ENCODE measurements at places on chromosomes 6 and 20.
A peak's percentile ranks its signal among the peaks of the same experiment; 100 is the strongest.

DNA sequence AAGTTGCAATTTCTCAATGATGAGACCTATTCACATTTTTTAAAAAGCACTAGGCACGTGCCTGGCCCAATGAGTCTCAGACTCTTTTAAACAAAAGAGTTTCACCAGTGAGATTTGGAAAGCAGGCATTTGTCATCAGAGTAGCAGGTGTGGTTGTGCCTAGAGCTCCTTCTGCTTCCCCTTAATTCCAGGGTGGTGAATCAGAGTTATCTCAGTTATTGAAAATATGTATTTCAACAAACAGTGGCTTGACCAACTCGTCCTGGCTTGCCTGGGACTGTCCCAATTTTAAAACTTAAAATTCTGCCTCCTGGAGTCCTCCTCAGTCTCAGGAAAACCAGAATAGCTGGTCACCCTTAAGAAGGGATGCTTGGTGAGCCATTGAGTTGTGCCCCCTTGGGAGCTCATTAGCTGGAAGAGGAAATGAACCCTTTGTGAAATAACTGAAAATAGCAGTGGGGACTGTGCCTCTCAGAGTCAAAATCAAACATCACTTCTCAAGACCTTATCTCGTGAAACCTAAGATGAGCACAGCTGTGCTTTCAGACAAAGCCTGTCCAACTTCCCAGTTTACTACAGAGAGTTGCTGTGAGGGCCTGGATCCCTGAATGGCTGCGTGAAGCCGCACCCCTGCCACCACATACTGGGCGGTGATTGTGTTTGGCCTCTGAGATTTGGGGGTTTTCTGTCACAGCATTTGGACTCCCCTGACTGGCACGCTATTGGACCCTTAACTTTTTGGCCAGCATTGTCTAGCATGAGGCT is 116.3 kb downstream of the ANKRD60 start:
- peak; percentile 48 for DNase-seq

DNA sequence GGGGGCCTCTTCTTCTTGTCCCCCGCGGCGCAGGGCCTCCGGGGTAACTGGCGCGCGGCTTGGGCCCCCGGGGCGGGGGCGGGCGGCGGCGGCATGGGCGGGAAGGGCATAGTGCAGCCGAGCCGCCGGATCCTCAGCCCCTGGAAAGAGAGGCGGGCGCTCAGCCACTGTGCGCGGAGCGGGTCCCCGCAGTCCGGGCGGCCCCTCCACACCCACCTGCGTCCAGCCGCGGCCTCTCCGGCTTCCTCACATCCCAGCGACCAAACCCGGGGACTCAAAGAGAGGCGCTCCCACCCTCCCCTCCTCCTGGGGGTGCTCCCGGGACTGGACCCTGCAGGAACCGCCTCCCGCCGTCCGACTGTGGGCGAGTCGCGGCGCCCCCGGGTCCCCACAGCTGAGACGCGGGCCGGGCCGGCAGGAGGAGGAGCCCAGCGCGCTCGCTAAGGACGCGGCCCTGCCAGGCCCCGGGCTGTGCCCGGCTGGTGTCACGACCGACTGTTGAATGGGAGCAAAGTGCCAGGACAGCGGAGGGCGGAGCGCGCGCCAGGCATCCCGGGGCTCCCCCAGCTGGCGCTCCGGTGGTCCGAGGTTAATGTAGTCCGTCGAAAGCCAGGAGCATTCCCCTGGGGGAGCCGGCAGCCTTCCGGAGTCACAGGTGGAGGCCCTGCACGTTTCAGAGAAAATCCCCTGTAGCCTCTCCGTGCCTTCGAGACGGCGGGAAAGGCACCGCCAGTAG is at the start of gene PRR18:
TSS of gene PRR18 (minus strand) at position 360 of the 736 bp plus-strand sequence. CDS start at position 110, 250 bp downstream.
- no peak for DNase-seq

GRCh38 chr20:36466089-36466488 is 75.2 kb upstream of the MYL9 start:
- no peak for DNase-seq

DNA sequence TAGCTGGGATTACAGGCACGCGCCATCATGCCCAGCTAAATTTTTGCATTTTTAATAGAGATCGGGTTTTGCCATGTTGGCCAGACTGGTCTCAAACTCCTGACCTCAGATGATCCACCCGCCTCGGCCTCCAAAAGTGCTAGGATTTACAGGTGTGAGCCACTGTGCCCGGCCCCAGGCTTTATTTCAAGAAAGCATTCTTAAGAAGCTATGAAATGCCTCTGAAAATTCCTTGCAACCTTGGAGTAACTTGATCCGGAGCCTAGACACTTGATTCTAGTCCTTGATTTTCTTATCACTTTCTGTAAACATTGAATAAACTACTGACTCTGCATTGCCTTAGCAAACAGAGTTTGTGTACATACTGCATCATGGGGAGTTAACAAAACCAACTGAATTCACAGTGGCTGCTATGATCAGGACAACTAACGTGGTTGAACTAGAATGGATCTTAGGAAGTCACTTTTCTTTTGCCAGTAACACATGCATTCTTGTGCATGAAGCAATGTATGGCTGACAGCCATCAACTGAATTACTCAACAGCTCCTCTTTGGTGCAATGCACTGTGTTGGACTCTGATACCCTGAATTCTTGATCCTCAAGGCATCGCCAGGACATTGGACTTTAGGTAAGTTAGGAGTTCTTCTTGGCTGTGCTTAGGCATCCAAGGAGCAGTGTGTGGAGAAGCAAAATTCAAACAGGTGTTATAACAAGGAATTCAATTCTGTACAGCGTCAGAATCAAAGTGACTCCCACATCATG is 102.8 kb upstream of the TMEM170B start:
- no peak for DNase-seq

DNA sequence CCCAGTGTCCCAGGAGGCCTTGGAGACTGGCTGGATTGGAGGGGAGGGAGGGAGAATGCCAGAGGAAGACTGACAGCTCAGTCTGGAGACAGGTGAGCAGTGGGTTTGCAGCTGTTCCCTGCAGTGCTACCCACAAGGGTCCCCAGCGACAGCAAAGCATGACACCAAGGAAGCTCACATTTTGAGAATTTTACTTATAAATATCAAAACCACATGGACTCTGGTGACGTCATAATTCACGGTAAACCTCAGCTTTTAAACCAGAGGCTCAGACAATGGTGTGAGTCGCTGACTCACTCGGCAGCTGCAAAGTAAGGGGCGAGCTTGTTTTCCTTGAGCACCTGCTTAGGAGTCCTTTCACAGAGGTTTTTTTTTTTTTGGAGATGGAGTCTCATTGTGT is 65.2 kb downstream of the THBS2 start:
- no peak for DNase-seq

GRCh38 chr6:5113096-5113495 is 28.0 kb downstream of the PPP1R3G start:
- DNase-seq: no peak

DNA sequence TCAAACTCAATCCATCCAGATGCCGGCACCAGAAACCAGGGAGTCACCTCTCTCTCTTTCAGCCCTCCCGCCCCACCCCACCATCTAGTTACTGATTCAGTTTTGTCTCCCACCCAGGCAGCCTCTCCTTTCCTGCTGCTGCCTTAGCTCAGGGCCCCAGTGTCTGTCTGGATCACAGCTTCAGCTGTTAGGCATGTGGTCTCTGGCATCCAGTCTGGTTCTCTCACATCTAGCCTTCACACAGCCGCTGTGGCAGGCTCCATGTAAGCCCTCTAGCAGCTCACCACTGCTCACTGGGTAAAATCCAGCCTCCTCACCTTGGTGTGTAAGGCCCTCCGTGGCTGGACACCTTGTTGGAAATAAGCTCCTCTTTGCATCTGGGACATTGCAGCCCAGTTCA is 21.3 kb downstream of the AARS2 start:
- no peak for DNase-seq

DNA sequence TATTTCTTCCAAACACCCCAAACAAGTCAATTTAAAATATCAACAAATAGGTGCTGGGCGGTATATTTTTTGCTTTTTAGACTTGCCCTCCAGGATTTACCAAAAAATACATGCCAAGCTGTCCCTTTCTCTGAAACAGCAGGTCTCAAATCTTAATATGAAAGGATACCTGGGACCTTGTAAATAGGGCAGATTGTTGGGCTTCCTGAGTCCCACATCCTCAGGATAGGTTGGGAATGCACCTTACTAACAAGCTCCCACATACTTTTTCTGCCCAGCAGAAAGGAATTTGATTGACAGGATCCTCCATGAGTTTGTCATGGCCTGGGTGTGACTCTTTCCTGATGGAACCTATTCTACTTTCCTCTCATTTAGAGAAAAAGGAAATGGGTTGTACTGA is 4.9 kb upstream of the SLC24A3 start:
- DNase-seq: no peak

DNA sequence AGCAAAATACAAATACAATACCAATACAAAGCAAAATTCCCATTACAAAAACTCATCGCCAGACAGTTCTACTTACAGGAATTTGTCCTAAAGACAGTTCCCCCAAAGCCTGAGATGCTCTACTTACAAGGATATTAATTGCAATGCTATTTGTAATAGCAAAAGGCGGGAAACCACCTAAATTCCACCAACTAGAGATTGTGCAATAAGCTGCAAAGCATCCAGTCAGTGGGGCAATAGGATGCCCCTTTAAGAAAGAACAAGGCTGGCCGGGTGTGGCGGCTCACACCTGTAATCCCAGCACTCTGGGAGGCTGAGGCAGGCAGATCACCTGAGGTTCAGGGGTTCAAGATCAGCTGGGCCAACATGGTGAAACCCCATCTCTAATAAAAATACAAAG is 39.1 kb downstream of the FAM209B start:
- DNase-seq: no peak

- DNase-seq: no peak
These were observed 37.4 kb upstream of the HDAC2 start for GRCh38 chr6:114008331-114008730.

All from SW 1271 (cell line).